ENCODE measurements at places on chromosomes 7 and 10. TPM values are rescaled to one million over a fixed set of nuclear protein-coding genes. Genes with fewer than 3 reads are reported as not detected.

CRHR2 gene
- 0.18 TPM for total RNA-seq

TUBB8 gene
- 0.68 TPM for total RNA-seq

- no peak for DNase-seq
Observed at GRCh38 chr7:41813286-41813685, 110.4 kb upstream of the INHBA start.

GRCh38 chr7:151608031-151608551 lies 88.4 kb upstream of the RHEB start:
- DNase-seq: no peak

AFAP1L2 gene
- total RNA-seq: 73.6 TPM

DNA sequence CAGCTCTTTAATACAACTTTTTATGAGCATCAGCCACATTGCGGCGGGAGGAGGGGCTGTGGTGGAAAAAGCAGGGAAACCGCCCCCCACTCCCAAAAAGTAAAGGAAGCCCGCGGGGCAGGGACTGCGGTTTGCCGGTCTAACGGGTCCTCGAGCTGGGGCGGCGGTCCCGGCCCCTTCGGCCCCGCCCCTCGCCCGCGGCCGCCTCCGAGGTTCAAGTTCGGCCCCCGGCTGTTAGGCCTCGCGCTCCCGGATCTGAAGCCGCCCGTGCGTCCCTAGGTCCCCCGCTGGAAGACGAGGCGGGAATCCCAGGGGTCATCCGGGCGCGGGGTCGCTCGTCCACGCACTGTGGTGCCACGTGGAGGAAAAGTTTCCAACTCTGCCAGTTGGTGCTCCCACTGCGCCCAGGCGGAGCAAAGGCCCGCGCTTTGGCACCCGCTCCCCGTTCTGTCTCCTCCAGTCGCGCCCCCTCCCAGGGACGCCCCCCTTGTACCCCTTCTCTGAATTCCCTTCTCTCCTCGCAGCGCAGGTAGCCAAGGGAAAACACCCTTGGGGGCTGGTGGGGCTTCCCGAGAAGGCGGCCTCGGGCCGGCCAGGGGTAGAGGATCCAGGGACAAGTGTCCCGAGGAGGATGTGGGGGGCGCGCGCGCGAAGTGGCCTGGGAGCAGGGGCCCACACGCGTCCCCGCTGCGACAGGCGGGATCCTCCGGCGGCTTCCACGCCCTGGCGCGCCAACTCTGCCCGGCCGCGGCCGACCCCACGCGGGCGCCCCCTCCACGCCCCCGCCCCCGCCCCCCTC lies 798 bp upstream of the AUTS2 start:
- peak; percentile 49 for DNase-seq

DNA sequence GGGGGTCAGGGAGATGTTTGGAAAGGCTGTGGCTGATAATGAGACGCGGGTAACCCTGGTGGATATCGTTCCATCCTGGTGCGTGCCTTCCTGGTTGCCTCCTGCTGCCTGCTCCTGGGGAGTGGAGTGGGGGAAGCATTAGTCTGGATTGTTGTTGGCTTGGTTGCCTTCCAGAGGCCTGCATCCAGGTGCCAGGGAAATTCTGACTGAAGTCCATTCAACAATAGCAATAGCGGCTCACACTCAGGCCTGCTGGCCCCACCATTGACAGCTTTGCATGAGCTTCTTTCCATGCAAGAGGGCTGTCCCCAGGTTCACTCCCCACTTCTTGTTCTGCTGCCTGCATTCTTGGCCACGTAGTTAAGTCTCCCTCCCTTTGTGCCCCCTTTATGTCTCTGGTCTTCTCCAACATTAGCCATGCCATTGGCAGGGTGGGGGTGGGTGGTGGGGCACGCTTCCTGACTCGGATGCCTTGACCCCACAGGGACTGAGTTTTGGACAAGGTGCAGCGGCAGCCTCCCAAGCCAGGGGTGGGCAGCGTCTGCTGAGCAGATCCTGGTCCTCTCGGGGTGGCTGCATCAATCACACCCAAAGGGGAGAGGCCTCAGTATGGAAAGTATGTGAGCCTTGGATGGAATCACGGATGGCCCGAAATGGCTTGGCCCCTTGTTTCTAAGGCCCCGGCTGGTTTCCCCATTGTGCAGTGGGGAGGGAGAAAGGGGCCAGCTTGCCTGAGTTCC lies 150.2 kb downstream of the GRK5 start:
- DNase-seq: no peak

FRG2B gene
- total RNA-seq: not detected

GRCh38 chr7:22356010-22356691 lies 803 bp downstream of the RAPGEF5 start:
- DNase-seq: peak; percentile 9

All from neural crest cell (in vitro differentiated cells).